ENCODE measurements at places on chromosomes 11 and 22.
A peak's percentile ranks its signal among the peaks of the same experiment; 100 is the strongest.

DNA sequence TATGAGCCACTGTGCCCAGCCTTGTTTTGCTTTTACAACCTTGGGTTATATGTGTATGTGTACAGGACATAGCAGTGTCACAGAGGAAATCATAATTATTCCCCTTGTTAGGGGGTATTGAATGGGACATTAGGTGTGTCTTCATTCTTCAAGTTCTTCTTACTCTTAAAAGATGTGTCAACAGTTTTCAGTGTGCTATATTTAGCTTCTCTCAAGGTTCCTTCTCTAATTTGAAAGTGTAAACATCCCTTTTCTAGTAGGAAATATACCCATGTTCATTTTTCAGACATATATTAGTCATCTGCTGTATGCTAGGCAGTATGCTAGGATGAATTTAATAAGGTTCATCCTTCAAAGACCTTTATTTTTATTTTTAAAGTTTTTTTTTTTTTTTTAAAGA is 17.1 kb downstream of the PCF11 start:
- DNase-seq: no peak

DNA sequence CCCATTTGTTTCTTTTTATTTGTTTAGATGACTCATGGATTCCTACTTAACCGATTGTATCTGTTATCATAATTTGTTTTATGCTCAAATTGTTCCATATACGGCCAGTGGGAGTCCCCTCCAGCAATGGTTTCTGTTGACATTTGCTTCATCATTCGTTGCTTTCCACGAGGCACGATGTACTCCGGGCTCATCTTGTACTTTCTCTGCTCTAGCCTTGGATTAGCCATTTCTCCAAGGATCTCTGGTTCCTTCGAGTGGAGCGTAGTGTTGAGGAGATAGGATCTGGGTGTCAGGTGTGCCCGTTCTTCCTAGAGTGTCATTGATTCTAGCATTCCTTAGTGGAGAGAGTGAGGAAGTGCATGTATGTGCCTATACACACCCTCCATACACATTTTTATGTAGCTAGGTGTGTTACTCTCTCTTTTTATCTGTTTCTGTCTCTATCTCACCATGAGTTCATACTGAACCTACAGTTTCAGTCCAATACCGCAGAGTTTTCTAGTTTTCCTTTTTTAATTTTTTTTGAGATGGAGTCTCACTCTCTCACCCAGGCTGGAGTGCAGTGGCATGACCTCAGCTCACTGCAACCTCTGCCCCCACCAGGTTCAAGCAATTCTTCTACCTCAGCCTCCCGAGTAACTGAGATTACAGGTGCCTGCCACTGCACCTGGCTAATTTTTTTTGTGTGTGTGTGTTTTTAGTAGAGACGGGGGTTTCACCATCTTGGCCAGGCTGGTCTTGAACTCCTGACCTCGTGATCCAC is 31.4 kb downstream of the TECTA start:
- DNase-seq: peak; percentile 42

GRCh38 chr22:24430431-24431308 is 3.3 kb downstream of the ADORA2A start:
- no peak for DNase-seq

GRCh38 chr11:27907530-27907929 is 200.4 kb downstream of the KIF18A start:
- no peak for DNase-seq

- DNase-seq: no peak
Measured at GRCh38 chr11:67632175-67632981, 2.6 kb upstream of the NUDT8 start.

DNA sequence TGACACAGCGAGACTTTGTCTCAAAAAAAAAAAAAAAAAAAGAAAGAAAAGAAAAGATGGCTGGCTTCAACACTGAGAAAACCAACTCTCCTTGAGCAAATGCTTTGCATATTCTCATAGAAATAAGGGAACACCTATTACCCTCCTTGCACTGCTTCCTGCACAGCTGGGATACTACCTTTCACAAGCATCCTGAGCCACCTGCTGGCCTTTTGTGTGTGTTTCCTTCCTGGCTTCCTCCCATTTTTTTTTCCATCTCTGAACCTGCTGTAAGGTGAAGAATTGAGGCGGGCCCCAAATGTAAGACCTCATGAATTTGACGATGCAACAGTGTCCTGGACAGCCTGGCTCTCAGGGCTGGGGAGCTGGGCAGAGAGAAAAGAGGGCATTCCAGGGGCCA is 1.9 kb upstream of the RFPL3 start:
- no peak for DNase-seq

DNA sequence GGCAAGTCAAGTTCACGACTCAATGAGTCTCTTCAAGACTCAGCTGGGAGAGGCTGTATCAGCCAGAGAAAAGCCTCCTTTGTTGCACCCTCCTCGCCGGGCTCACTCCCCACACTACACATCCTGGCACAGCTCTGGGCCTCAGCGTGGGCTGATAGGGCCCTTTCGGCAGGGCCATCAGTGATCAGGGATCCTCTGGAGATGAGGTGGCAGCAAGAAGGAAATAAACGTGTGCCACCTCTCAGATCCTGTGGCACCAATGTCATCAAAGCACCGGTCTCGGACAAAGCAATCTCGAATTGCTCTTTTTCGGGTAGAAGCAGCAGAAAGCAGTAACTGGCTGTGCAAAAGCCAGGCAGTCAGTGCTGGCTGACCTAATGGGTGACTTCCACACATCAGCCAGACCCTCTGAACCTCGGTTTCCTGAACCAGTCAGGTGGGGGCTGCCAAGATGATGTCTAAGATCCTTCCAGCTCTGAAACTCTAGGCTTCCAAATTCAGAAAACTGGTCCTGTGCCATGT is 2.1 kb downstream of the EHD1 start:
- peak; percentile 43 for DNase-seq

GRCh38 chr11:80307676-80308075 is 866.8 kb upstream of the TENM4 start:
- no peak for DNase-seq

DNA sequence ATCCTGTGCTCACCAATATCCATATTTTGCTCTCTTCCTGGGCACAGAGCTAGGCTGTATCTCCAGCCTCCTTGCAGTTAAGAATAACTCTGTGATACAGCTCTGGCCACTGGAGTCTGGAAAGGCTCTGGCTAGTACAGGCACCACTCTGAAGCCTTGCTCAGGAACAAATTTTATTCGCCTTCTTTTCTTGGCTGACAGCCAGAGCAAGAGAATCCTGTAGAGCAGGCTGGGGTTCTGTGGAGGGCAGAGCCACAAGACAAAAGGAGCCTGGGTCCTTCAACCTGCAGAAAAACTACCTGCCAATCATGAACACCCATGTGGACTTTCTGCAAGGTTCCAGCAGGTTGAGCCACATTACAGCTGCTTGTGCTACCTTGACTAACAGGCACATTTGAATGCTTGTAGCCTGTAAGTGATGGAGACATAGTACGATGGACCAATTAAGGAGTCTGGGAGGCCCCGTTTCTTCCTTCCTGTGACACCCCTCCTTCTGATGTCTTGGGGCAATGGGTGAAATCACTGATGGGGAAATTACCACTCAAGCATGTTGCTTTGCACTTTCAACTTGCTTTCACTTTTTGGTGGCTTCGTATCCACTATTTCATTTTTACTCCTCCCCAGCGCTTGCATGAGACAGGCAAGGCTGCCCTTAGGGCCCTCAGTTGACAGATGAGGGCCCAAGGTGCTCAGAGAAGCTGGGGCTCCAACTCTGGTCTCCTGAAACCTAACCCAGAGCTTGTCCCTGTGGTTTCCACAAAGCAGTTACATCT is 267.2 kb upstream of the SYN3 start:
- no peak for DNase-seq

- no peak for DNase-seq
Measured at GRCh38 chr11:117546431-117547194, 219.0 kb downstream of the CEP164 start.

- DNase-seq: no peak
Measured at GRCh38 chr22:22995166-22995565, 75.2 kb upstream of the GNAZ start.

DNA sequence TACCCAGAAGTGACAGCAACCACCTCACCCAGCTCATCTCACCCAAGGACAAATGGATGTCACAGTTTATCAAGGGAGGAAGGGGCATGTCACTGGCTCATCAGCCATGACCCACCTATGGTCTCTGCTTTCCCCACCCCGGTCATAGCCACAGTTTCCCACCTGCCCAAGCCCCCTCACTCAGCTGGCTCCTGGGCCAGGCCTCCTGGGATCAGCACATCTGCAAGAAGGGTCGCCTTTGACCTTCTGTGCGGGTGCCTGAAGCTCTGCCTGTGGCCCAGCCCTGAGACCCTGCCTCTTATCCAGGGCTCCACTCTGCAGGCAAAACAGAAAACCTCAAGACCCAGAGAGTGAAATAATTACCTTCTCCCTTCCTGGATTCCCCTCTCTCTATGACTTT is 236.4 kb downstream of the BUD13 start:
- DNase-seq: no peak

GRCh38 chr11:13210424-13210823 is 67.2 kb upstream of the BMAL1 start:
- peak; percentile 87 for DNase-seq

DNA sequence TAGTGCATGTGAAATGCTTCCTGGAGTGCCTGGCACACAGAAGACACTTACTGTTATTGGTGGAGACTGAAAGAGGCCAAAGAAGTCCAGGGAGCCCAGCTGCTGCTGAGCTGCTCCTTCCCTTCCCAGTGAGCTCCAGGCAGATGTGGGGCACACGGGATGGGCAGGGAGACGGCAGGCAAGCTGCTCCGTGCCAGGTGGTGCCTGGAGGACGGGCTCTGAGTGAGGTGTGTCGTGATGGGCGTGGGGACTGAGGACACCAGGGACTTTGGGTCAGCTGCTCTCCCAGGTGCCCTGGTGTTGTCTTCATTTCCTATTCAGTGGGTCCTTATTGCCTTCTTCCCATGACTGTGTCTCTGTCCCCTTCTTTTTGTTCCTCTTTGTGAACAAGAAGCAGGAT is 19.5 kb downstream of the TAB1 start:
- DNase-seq: no peak
